ENCODE measurements at places on chromosomes 1 and 21.

DNA sequence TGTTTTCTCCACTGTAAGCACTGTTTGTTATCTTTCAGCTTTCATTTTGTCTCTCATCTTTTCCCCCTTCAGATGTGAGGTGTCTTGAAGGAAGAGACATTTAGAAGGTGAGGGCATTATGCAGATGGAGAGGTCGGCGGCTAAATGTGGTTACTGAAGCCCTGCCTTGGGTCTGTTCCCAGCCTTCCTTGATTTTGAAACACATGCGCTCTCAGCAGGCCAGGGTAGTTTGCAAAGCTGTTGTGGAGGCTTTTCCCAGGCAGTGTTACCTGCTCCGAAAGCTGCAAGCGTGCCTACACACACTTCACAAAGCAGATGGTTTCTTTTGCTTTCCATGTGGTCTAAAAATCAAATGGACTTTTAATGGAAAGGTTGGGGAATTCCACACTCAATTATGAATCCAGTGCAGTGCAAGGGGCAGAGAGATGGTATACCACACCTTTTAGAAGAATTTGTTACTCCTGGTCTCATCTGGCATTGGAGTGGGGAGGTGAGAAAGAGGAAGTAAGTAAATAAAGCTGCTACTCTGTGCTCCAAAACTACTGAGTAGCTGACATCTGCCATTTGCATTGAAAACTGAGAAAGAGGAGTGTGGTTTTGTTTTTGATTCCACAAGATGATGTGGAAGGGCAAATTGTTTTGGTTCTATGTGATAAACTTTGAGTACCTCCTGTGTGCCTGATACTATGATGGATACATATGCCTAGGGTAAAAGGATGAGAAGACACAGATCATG is 91.9 kb downstream of the NFIA start:
- no peak for DNase-seq

GRCh38 chr1:184533049-184533448 is 146.2 kb downstream of the C1orf21 start:
- no peak for DNase-seq

- peak; percentile 3 for DNase-seq
Measured at GRCh38 chr1:192861860-192862259, 53.0 kb downstream of the RGS2 start.

- DNase-seq, result no peak
Measured at GRCh38 chr21:33051925-33052324, 18.0 kb upstream of the OLIG1 start.

DNA sequence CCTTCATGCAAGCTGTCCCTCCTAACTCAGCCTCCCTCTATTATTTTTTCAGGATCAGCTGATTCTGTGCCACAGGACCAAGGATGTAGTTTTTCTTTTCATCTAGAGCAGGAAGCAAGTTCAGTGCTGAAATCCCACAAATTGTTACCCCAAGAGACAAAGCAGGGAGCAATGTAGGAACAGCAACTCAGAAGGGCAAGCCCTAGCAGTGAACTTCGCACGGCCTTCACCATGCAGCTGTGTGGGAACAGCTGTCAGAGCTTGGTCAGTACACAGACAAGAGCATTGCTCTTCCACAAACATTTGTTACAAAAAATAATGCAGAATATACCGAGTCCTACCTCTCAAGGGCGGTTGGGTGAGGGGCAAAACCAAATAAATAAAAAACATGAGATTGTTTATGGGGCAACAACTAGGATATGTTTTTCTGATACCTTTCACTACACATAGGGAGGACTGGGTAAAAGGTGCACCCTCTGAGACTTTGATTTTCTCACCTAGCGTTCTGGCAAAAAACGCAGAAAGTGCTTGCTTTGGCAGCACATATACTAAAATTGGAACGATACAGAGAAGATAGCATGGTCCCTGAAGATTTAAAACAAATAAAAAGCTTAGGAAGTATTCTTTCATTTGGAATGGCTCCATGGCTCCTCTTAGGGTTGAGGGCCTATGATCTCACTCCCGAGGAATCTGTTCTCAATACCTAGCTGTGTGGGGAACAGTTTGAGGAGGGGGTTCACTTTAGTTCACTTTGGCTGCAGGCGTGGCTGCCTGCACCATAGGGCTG is 37.1 kb upstream of the ANGPTL7 start:
- DNase-seq, result no peak

GRCh38 chr1:167631936-167632614 is 2.0 kb downstream of the RCSD1 start:
- no peak for DNase-seq

Data from A549 (cell line).